HFFc6 (cell line): ENCODE measurements at places on chromosomes 13 and 19. TPM values are rescaled to one million over a fixed set of nuclear protein-coding genes. Genes with fewer than 3 reads are reported as not detected.

DNA sequence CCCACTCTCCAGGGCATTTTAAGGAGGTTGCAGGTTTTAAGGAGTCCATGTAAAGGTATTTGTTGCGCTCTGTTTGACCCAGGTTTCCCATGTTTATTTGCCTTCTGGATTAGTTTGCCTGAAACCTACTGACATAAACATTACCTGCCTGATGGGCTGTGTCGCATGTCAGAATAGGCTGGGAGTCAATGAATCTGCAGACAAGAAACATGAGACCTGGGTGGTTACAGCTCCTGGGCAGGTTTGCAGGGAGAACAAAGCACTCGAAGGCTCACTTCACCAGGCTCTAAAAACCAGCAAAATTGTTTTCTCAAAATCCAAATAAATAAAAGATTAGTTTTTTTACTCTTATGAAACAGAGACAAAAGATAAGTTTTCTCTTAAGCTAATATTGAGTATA lies 114.4 kb upstream of the SERTM1 start:
- no peak for DNase-seq

GRCh38 chr19:35292421-35293362 lies 731 bp downstream of the MAG start:
- no peak for DNase-seq

DNA sequence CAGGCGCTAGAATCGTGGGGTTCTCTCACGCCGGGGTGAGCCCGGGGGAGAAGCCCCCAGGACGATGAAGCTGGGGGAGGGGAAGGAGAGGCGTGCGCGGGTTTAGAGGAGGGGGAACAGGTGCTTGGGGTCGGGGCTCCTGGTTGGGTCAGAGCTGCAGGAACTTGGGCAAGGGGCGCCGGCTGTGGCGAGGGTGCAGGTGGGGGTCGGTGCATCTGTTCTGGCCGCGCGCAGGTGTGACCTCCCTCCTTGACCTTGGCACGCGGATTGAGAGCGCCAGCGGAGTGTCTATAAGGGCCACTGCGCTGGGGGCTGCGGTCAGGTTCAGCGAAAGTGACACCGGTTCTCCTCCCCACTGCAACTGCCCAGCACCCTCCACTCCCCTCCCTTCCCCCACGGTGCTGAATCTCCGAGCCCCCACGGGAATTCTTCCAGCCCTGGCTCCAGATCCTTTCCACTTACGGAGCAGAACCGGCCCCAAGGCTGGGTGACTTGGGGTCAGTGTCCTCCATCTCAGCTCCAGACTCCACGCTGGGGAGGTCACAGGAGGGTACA lies 618 bp downstream of the TMEM38A start:
- no peak for DNase-seq

DNA sequence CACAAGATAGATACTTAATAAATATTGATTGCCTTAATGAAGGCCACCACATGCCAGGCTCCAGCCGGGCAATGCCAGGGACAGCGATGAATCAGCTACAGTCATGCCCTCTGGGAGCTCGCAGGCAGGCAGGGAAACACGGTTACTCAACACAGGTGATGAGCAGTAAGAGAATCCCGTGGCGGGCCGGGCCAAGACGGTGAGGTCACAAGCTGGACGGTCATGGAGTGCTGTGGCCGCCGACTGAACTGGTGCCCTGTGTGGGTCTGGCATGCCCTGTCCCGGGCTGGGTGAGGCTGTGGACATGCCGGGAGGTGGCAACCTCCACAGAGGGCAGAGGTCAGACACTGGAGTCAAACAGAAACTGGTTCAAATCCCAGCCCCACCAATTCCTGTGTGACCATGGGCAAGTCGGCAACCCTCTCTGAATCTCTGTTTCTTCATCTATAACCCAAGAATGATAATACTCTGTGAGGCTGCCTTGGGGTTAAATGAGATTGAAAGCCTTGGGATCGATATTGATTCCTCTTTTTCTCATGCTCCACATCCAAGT lies 13.2 kb upstream of the PAK4 start:
- no peak for DNase-seq

- no peak for DNase-seq
Observed at GRCh38 chr13:99434258-99434788, 66.9 kb upstream of the TM9SF2 start.

DNA sequence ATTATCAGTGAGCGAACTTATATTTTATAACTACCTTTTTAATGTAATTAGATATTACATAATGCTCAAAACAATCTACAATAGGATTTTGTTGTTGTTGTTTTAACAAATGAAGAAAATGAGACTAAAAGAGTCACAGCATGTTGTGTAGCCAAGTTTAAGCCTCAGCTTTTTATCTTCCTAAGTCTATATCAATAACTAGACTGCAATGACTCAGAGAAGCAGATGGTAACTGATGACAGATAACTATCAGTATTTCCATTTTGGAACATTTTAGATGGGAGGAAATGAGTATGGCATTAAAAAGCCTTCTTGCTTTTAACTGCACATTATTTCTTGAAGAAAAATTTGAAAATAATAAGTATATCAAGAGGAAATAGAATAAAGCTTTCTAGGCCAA lies 825.2 kb downstream of the SLITRK1 start:
- peak; percentile 24 for DNase-seq

GRCh38 chr19:38592940-38593339 lies 24.8 kb downstream of the MAP4K1 start:
- DNase-seq: no peak

GRCh38 chr19:511101-511851 lies 4.0 kb downstream of the TPGS1 start:
- no peak for DNase-seq

GRCh38 chr19:49637821-49638738 lies 1.9 kb downstream of the RRAS start:
- DNase-seq: peak; percentile 73

GRCh38 chr13:109870274-109870673 lies 83.9 kb upstream of the IRS2 start:
- DNase-seq: no peak

DNA sequence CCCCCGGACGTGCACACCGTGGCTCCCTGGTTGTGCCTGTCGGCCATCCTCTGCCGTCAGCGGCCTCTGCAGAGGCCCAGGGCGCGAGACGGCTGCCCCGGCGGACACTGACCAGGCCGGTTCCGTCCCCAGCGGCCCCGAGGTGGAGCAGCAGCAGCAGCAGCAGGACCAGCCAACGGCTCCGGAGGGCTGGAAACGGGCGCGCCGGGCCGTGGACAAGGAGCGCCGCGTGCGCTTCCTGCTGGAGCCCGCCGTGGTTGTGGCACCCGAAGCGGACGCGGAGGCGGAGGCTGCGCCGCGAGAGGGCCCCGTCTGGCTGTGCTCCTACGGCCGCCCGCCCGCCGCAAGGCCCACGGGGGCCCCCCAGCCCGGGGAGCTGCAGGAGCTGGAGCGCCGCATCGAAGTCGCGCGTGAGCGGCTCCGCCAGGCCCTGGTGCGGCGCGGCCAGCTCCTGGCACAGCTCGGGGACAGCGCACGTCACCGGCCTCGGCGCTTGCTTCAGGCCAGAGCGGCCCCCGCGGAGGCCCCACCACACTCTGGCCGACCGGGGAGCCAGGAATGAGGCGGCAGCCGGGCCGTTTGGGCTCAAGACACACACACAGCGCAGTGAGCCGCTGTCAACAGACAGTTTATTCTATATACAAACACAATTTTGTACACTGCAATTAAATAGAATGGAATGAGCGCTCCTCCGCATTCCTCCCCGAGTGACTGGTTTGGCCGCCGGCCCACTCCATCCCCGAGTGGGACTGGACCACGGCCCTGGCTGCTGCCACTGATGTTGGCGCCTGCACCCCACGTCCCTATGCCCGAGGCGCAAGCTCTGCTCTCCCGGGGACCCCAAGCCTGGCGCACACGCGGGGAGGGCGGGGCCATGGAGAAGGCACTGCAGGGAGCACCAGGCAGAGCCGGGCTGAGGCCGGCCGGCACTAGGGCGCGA lies 9.1 kb downstream of the GRIN3B start:
- DNase-seq: peak; percentile 89

DNA sequence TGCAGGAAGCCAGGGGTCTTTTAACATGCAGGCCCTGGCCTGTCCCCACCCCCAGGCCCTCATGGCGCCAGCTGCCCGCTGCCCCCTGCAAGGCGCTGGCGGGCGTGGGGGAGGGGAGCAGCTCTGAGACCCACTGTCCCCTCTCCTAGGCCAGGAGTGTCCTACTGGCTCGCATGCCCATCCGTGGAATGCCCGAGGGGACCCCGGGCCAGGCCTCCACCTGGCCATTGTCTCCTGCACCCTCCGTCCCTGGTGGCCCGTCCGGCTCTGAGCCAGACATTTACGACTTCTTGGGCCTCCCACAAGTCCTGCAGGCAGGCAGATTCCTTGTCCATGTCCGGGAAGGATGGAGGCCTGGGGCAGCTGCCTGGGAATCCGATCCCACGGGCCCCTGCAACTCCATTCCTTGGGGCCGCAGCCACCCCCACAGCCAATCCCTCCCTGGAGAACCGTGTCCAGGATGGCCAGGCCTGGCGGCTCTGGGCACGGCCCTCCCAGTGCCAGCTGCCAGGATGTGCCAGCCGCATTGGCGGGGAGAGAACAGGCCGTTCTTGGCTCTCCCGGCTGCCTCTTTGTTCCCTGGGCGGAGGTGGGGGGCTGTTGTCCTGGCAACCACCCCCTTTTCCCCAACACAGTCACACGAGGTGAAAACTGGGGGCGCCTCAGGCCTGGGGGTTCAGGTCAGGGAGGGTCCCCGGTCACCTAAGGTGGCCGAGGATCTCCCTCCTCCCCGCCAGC lies 10.5 kb upstream of the PLIN3 start:
- DNase-seq: no peak

DNA sequence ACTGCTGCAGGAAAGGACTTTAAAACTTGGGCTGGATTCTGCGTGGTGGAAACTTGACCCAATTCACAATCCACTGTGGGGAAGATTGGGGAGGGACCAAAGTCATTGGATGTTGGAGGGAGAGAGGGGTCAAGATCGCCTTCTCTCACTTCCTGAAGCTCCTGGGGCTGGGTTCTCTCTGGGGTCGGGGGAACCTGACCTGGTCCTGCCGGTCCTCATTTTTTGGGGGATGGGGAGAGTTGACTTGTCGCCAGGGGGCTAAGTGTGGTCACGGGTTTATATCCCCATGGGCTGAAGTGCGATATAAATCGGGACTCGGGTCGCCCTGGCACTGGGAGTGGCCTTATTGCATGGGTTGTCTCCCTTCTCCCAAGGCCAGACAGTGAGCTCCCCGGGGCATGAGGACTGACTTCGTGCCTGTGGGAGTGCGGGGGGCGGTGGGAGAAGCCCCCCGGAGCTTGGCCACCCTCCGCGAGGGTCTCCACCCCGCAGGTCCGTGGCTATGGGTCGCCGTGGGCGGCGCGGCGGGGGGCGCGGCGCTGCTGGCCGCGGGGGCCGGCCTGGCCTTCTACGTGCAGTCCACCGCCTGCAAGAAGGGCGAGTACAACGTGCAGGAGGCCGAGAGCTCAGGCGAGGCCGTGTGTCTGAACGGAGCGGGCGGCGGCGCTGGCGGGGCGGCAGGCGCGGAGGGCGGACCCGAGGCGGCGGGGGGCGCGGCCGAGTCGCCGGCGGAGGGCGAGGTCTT lies 6.3 kb downstream of the ICAM5 start:
- no peak for DNase-seq

- DNase-seq: no peak
Observed at GRCh38 chr19:4693078-4693350, 22.9 kb upstream of the MYDGF start.

DNA sequence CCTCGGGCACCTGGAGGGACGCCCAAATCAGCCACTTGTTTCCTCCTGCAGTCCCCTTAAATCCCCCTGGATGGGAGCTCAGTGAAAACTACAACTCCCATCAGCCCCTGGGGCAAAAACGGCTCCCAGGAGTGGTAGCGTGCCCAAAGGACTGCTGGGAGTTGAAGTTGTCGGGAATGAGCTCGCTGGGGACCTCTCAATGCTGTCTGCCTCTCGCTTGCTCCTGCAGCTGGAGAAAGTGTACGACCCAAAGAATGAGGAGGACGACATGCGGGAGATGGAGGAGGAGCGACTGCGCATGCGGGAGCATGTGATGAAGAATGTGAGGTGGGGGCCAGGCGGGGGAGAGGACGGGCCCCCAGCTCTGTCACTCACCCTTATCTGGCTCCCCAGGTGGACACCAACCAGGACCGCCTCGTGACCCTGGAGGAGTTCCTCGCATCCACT lies 14.7 kb upstream of the DHDH start:
- DNase-seq: peak; percentile 2

Gene EDDM13
- total RNA-seq: not detected in 3 replicates

Gene ATP8A2
- not detected in 3 replicates for total RNA-seq

Gene GJB2
- total RNA-seq: not detected in 3 replicates

Gene CPAMD8
- 0.20 and 0.73 TPM in 2 replicates for total RNA-seq

Gene ZNF71
- total RNA-seq: 5.1 to 5.6 TPM (median 5.5 TPM) in 3 replicates

Gene U2AF1L4
- 16.7 to 19.3 TPM (median 18.0 TPM) in 3 replicates for total RNA-seq

Gene ATP1A3
- 0.40 TPM in 1 of 3 replicates, not detected in the others for total RNA-seq
